Stimulated activated naive CD4-positive, alpha-beta T cell (primary cell): ENCODE measurements at places on chromosomes 11 and 22.

- no peak for DNase-seq
Measured at GRCh38 chr22:46686221-46687047, 51.6 kb downstream of the CERK start.

DNA sequence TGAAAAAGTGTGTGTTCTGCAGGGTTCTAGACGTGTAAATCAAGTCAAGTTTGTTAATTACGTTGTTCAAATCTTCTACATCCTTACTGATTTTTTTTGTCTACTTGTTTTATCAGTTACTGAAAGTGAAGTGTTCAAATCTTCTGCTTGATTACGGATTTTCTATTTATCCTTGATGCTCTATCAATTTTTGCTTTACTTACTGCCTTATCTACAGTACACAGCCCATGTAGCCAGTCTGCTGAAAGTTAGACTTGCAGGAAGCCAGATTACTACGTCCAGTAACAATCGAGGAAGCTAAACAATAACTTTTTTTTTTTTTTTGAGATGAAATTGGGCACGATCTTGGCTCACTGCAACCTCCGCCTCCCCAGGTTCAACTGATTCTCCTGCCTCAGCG, 15.6 kb upstream of the C11orf24 start:
- DNase-seq, result no peak

DNA sequence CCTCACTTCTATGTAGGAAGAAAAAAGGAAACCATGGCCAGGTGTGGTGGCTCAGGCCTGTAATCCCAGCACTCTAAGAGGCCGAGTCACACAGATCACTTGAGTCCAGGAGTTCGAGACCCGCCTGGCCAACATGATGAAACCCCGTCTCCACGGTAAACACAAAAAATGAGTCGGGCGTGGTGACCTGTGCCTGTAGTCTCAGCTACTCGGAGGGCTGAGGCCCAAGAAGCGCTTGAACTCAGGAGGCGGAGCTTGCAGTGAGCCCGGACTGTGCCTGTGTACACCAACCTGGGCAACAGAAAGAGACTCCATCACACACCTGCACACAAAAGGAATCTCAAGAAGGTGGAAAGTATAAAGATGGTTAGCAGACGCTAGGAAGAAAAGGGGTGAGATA, 17.7 kb downstream of the DEFB131B start:
- DNase-seq, result no peak

DNA sequence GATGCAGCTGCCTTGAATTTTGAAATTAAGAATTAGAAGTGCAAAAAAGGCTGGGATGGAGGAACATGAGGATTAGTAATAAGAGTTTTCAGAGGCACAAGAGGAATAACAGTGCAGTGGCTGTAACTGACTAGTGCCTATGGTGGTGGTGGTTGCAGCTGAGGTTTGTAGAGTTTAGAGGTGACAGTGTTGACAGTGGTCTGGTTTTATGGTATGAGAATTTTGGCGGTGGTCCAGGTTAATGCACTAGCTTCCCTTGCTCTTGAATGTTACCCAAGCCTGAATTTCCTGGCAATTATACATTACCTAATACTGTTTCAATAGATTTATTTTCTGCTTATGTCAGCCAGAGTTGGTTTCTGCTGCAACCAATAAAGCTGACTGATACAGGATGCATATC, 112.8 kb upstream of the C11orf87 start:
- no peak for DNase-seq

- no peak for DNase-seq
Measured at GRCh38 chr22:44190381-44190976, 9.8 kb downstream of the PARVG start.

DNA sequence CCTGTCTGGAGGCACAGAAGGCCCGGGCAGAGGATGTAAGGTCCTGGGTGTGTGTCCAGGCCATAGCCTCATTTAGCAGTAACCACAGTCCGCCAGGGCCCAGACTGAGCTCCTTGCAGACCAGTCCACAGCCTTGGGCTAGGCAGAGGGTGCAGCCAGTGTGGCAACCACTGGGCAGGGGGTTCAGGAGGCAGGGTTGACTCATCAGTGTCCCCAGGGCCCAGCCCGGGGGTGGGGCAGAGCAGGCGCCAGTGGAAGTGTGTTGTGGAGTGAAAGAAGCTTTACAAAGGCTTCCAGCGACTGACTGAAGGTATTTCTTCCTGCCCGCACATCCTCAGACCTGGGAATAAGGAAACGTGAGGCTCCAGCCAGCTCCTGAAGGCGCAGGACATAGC, 27.7 kb upstream of the WNT11 start:
- DNase-seq, result no peak

DNA sequence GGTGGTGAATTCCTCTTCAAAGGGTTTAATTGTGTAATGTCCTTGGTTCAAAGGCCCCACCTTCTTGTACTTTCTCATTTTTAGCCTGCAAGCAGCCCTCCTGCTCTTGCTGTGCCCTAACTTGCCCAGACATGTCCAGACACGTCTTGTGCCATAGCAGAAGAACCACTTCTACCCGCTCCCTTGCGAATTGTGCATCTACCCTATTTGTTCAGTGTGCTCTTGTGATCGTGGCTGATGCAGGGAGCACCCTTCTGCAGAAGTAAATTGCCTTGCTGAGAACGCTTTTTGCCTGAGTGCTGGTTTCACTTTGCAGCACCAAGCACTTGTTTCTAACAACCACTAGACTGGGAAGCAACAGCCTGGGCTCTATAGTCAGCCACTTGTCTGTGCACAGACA, 249.4 kb downstream of the SBF2 start:
- no peak for DNase-seq

DNA sequence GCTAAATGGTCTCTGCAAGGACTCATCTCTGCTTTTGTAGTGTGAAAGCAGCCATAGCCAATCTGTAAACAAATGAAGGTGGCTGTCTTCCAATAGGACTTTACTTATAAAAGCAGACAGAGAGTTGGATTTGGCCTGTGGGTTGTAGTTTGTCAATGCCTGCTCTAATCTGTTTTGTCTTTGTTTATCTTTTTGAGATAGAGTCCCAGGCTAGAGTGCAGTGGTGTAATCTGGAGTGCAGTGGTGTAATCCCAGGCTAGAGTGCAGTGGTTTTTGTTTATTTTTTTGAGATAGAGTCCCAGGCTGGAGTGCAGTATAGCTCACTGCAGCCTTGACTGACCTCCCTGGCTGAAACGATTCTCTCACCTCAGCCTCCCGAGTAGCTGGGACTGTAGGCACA, 8.6 kb downstream of the PPP6R3 start:
- DNase-seq, result no peak

DNA sequence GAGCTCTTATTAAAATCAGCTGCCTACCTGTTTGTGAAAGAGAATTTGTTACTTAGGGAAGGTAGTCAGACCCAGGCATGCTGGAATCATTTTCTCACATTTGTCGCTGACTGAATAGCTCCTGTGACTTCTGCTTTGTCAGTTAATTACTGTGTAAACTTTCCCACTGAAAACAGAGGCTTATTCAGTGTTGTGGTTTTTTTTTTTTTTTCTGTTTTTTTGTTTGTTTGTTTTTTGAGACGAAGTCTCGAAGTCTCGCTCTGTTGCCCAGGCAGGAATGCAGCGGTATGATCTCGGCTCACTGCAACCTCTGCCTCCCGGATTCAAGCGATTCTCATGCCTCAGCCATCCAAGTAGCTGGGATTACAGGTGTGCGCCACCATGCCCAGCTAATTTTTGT, 5.6 kb upstream of the LDLRAD3 start:
- no peak for DNase-seq

- DNase-seq, result no peak
Measured at GRCh38 chr11:18633256-18634139, 644 bp downstream of the SPTY2D1 start.

GRCh38 chr22:36411589-36412258, 24.0 kb upstream of the MYH9 start:
- DNase-seq, result peak; percentile 11

DNA sequence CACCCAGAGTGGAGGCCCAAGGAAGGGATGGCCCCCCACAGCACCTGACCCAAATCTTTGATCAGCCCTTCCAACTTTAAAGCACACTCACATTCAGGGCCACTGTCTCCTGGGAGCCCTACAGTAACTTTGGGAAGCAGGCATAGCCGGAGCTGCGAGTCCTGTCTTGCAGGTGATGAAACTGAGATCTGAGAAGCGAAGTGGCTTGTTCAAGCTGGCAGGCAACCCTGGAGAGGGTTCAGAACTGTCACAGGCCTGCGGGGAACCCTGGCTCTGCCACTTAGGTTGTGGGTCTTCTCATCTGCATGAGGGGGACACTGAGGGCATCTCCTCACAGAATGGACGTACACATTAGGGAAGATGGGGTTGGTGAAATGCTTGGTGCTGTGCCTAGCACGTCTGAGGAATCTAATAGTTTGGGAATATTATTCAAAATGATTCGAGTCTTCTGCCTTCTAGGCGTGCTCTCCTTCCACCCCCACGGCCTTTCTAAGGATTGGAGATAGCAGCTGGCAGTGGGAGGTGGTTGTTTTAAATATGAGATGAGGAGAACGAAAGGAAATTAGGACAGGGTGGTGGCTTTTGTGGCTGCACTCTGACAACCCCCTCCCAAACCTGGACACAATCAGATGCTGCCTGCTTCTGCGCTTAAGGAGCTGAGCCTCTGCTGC, 18.8 kb upstream of the SUN2 start:
- DNase-seq, result no peak

DNA sequence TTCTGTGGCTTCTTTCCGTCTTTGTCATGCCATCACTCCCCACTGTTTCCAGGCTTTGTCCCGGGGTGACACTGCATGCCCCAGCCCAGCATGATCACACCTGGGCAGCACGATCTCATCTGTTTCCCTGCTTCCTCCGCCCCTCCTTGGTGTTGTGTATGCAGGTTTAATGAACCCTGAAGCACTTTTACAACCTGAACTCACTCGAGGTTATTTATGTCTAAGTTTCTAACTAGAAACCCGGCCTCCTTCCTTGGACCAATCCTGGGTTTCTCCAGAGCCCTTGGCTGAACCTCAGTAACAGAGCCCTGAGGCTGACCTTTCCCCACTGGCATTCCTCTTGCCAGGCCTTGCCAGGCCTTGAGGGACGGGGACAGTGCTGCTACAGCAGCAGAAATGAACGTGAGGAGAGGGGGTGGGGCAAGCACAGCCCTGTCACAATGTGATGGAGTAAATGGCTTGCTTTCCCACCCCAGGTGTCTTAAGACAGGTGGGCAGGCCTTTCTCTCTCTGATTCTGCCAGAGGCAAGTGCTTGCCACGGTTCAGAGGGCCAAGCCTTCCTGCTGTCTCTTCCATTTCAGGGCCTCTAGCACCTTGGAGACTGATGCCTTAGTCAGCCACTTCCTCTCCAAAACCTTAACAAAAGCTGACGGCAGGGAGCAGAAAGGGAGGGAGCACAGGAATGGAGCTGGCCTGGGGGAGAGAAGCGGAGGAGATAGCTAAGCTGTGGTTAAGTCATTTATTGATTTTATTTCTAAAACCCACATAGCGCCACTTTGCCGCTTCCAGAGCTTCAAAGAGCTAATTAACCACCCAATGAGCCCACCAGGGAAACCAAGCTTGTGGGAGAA, 3.1 kb upstream of the PYGM start:
- DNase-seq, result no peak

DNA sequence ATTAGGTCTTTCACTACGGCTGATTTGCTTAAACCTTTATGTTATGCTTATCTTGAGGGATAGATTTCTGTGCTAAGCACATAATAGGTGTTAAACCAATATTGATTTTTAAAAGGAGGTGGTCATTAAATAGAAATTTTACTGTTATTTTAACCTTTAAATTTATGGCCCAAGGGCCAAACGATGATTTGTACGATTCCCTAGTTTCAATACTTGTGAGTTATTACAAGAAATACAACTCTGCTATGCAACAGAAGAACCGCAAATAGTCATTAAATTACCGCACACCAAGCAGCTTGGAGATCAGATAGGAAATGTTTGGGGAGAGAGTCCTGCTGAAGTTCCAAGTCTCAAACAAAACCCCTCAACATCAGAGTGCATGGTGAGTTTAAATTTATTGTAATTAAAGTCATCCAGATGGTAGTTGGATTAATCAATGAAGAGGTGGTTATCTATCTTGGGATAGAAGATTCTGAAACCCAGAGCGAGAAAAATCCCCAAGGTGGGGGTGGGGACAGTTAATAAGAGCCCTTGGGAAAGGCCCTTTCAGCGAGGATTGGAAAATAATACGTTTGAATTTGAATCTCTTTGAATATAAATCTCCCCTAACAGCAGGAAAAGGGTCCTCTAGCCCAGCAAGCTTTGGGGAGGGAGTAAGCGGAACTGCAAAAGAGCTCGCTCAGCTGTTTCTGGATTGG, 805 bp upstream of the QSER1 start:
- DNase-seq, result no peak

- no peak for DNase-seq
Measured at GRCh38 chr11:79274636-79275331, 166.0 kb downstream of the TENM4 start.

GRCh38 chr22:37802310-37803194, 5.2 kb upstream of the GCAT start:
- DNase-seq, result peak; percentile 37

GRCh38 chr22:48089601-48090331, 1327.3 kb downstream of the TBC1D22A start:
- no peak for DNase-seq

GRCh38 chr11:125369808-125370207, 126.3 kb downstream of the FEZ1 start:
- no peak for DNase-seq

DNA sequence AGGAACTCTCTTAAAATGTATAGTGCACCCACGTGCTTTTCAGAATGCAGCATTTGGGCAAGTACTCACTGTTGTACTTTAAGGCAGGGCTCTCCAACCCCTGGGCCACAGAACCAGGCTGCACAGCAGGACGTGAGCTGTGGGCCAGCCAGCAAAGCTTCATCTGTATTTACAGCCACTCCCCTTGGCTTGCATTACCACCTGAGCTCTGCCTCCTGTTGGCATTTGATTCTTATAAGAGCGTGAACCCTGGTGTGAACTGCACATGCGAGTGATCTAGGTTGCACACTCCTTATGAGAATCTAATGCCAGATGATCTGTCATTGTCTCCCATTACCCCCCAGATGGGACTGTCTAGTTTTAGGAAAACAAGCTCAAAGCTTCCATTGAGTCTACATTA, 3.0 kb downstream of the C11orf58 start:
- no peak for DNase-seq

DNA sequence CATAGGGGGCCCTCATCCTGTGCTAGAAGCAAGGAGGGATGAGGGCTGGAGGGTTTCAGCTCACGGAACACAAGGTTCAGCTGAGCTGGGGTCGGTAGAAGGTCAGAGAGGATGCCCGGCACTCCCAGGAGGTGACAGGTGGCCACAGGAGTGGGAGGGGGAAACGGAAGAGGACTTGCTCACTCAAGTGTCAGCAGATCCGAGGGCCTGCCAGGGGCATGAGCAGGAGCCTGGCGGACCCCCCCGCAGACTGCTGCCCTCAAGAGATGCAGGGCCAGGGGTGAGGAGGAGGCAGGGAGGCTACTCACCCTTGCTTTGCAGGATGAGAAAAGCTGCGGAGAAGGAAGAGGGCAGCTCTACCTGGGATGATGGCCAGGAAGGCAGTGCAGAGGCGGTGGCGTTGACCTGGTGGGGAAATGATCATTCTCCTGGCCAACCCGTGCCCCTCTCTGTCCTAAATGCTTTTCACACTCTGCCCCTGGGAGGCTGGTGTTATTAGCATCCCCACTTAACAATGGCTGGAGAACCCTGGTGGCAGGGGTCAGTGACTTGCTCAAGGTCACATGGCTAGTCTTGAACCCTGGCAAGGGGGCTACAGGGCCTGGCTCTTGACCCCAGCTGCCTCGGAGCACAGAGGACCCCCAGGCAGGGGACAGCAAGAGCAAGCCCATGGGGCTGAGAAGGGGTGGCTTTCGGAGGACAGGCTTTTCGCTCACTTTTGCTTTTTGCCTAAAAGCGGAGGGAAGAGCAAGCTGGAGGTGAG, 30.1 kb upstream of the CSNK1E start:
- DNase-seq, result no peak

GRCh38 chr22:47914481-47915097, 1152.1 kb downstream of the TBC1D22A start:
- no peak for DNase-seq

- no peak for DNase-seq
Measured at GRCh38 chr11:70916351-70916750, 336.0 kb downstream of the SHANK2 start.
